ENCODE measurements at places on chromosomes 7 and 10.

- no peak for DNase-seq
Measured at GRCh38 chr7:42693722-42694121, 218.1 kb downstream of the C7orf25 start.

- no peak for DNase-seq
Measured at GRCh38 chr10:122348512-122348911, 26.0 kb upstream of the PLEKHA1 start.

- no peak for DNase-seq
Measured at GRCh38 chr7:90816511-90817142, 220.5 kb downstream of the CDK14 start.

DNA sequence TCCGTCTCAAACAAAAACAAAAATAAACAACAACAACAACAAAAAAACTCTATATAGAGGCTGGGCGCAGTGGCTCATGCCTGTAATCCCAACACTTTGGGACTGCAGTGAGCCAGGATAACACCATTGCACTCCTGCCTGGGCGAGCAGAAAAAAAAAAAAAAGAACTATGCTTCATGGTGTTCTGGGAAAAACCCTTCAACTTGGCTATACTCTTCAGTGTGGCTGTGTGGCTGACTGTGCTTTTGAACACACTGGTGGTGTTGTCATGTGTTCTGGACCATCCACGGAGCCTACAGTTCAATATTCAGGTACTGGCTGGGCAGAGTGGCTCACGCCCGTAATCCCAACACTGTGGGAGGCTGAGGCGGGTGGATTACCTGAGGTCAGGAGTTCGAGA is 26.5 kb downstream of the SNX8 start:
- DNase-seq, result no peak

GRCh38 chr7:151558575-151558974 is 38.9 kb upstream of the RHEB start:
- DNase-seq, result no peak

DNA sequence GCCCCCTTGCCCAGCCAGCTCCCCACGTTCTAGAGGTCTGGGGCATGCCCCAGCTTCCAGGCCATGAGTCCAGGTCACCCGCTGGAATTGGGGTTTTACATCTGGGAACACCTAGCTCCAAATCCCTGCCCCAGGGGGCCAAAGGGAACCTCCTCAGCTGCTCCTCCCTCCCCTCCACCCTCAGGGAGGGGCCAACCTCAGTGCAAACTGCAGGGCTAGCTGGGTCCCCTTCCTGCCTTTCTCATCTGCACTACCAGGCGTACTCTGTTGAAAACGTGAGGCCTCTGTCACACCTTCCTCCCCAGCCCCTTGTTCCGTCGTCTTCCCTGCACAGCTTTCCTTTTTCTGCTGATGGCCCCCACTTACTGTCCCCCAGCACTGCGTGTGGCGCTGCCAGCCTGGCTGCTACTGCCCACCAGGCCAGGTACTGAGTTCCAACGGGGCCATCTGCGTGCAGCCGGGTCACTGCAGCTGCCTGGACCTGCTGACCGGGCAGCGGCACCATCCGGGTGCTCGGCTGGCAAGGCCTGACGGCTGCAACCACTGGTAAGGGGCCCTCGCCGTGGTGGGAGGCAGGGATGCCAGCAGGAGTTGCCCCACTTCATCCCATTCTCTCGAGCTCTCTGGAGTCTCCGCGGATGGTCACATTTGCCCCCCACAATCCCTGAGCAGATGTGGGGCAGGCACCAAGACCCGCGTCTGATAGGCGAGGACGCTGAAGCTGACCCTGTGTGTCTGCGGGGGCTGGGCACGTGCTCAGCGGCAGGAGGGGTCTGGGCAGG is 24.7 kb upstream of the ZNF862 start:
- DNase-seq, result no peak

- no peak for DNase-seq
Measured at GRCh38 chr10:11533328-11533781, 78.1 kb downstream of the USP6NL start.

- no peak for DNase-seq
Measured at GRCh38 chr7:39550411-39550810, 15.8 kb upstream of the YAE1 start.

DNA sequence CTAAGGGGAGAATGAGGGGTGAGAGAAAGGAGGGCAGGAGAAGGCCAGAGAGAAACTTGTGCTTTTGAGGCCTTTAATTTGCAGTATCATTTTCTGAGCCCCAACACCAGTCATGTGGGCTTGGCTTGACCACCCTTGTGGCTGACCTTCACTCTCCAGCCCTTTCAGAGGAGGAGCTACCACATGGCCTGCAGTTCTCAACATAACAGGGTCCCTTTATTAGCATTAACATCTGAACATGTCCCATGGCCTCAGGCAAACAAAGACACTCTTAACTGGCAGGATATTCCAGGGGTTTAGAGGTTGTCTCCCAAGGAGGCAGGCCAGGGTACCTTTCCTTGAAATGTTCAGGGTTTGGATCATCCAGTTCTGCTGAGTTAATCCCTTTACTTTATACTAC is 6.7 kb downstream of the ZNF713 start:
- no peak for DNase-seq

DNA sequence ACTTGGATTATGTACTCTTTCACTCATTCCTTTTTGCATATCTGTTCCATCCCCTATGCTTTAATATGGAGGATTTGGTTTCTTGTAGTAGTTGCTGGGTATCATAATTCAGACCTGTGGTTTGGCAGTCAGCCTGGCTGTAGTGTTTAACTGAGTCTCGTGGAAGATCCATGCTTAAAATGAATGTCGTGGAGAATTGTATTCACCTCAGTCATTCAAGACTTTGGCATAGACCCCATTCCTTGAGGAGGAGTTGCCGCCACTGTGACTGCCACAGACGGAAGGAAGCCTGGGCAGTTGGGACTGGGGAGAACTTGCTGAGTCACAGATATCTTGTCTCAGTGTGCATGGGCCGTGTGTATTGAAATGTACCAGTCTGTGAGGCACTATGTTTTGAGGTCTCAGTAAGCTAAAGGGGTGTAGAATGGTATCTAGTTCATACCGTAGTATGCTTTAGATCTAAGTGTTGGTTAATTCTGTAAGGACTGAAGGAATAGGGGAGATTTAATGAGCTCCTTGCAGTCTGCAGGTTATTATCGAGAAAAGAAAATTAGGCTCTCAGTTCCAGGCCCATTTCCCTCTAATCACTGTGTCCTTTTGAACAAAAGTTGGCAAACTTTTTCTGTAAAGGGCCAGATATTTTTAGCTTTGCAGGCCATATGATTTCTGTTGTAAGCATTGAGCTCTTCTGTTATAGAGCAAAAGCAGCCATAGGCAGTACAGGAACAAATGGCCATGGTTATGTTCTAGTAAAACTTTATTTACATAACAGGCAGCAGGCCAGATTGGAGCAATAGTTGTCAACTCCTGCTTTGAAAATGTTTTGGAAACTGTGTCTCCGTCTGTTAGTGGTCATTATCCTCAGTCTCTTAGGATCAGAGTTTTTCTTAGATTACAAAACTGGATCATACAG is 76.8 kb downstream of the TPST1 start:
- DNase-seq, result no peak

- no peak for DNase-seq
Measured at GRCh38 chr10:17506856-17507471, 52.6 kb upstream of the ST8SIA6 start.

DNA sequence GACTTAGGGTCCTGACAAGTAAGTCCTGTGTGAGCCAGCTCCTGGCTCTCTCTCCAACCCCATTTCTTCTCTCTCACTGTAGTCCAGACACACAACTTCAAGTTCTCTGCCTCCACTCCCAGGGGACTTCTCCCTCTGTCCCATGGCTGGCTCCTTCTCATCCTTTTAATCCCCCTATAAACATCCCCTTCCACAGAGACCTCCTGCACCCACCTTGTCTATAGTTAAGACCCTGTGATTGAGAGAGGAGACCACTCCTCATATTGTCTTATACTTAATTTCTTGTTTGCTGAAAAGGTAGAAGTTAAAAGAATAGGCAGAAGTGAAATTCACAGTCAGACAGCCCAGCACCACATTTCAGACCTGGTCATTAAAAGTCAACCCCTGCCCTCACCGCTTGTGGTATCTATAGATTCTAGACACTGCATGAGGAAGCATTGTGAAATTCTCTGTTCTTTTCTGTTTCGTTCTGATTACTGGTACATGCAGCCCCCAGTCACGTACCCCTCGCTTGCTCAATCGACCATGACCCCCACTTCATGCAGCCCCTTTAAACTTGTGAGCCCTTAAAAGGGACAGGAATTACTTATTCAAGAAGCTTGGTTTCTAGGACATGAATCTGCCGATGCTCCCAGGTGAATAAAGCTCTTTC is 125.6 kb upstream of the FRMD4A start:
- DNase-seq, result no peak

DNA sequence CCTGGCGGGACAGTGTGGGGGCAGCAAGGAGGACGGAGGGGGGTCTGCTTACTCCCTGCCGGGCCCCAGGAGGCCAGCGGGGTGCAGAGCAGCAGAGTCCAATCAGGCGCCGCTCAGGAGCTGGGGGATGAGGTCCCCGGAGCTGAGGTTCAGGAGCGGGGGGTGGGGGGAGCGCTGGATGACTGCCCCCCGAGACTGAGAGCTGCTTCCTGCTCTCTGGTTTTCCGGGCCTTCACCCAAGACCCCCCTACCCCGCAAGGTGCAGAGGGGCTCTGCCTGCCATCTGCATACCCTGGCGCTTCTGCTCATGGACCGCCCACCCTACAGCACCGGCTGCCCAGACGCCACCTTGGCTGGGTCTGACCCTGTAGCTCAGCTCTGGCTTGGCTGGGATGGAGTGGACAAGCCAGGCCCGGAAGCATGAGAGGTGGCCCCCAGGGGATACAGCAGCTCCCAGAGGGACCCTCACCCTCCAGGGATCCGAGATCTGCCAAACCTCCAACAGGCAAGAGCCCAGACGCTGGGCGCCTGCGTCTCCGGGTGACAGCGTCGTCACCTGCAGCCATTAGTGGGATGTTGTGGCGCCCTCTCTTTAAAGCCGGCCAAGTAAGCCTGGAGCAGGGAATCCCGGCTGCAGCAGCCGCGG is 930 bp downstream of the KNDC1 start:
- DNase-seq, result no peak

- DNase-seq, result no peak
Measured at GRCh38 chr10:11682851-11683250, 59.3 kb upstream of the ECHDC3 start.

DNA sequence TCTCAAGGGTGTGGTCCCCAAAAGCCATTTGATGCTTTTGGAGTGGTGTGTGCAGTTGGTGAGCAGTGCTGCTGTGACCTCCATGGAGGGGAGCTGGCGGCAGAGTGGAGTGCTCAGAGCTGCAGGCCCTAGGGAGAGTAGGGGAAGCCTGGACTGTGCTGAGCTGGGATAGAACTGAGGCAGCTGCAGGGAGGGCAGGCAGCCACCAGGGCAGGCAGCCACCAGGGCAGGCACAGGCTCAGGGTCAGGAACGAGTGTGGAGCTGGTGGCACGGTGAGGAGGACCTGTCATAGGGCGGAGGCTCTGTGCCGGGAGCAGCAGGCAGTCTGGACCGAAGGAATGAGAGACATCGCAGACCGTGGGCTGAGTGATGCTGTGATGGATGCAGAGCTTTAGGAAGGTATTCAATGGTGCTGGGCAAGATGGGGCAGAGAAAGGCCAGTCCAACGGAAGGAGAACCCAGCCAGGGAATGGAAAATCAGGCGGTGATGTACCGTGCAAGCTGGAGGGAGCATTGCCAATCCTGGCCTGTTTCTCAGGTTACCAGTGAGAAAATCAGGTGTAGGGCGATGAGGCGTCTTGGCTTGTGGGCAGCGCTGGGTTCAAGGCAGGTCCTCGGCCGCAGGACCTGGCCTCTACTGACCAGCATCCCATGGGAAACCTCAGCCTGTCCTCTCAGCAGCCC is 152.6 kb downstream of the CAMK1D start:
- DNase-seq, result no peak

DNA sequence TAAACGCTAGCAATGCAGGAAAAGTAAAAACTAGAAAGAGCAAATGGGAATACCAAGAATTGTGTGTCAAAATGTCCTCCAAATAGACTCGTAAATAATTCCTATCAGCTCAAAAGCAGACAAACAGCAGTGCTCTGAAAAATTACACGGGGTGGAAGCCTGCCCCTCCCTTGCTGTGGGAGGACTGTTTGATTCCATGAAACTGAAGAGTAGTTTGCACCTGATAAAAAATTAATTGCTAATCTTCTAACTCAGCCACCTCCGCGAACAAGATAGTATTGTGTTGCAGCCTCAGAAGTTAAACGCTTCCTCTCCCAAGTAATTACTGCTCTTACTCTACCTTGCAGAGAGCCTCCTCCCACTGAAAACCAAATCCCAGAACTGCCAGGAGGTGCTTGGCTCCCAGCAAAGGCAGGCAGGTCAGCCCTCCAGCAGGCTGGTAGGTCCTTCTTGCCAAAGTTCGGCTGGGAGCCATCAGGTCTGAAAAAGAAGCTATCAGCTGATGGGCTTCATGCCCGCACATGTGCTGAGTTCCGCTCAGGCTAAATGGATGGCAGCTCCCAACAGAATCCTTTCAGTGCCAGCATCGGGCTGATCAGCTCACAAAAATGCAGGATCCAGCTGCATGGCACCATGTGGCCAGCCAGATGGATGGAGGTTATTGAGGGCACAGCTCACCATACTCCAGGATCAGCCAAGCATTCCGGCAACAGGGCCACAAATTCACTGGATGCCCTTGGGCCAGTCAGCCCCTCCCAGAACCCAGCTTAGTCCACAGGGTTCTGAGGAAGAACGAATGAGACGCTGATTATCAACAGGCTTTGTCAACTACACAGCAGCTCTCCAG is 37.1 kb downstream of the MAD1L1 start:
- no peak for DNase-seq

DNA sequence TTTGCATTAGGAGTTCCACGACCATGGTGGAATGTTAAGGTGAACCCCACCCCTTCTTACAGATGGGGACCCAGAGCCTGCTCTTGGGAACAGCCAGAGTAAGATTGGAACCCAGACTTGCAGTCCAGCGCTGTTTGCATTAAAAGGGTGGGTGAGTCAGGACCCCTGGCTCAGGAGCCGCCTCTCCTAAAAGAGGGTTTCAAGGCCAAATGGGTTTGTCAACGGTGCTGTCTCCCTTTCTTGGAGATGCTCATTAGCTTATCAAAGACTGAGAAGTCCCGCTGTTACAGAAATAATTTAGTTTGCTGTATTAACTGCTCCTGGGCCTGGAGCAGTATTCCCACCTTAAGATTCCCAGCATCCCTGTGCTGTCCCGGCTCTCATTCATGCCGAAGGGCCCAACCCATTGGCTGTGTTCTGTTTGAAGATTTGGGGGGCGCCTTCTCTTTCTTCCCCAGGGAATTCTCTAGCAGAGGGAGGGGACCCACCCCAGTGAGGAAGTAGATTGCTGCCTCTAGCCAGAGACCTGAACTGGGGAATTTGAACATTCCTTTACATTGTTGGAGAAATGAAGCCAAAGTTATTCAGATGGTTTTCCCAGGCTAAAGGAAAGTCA is 1.8 kb downstream of the MARVELD1 start:
- DNase-seq, result no peak
